ENCODE measurements at places on chromosomes 2 and 18.
A peak's percentile ranks its signal among the peaks of the same experiment; 100 is the strongest.

- no peak for DNase-seq
Observed at GRCh38 chr2:29583104-29583503, 338.3 kb downstream of the ALK start.

DNA sequence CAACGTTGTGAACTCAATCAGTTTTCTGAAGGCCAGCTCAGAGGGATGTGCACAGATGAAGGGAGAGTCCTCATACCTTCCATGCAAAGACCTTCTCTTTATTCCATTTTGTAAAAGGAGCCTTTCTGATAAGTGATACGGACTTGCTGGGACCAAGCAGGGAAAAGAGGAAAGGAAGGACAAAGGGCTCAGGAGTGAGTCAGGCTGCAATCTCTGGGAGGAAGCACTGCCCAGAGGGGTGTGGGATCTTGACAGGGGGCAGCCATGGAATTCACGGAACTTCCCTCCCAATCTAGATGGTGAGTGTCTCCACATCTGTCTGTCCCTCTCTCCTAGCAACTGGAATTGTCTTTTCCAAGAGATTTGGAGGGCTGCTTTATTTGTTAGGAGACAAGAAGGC lies 281.4 kb upstream of the CELF4 start:
- DNase-seq: no peak

- DNase-seq: no peak
Observed at GRCh38 chr2:241103176-241103595, 1.1 kb upstream of the MTERF4 start.

- DNase-seq: no peak
Observed at GRCh38 chr2:185373229-185373628, 365.4 kb upstream of the FSIP2 start.

- no peak for DNase-seq
Observed at GRCh38 chr2:85143463-85144082, 10.4 kb downstream of the TCF7L1 start.

DNA sequence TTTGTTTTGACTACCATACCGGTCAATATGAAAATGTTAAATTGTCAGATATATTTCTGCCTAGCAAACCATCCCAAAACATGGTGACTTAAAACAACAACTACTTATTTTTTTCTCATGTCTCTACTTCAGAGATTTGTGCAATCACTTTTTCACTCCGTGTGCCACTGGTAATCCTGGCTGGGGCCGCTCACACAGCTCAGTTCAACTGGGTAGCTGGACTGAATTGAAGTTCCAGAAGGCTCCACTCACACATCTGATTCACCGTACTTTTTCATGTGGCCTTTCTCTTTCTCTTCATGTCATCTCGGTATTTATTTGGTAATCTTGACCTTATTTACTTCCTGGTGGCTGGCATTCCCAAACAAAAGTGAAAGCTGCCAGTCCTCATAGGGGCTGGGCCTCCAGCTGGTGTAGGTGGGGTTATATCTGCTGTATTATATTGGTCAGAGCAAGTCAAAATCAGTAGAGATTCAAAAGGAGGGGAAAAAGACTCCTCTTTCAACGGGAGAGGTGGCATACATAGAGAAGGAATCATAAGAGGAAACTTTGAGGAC lies 513.9 kb upstream of the NXPH2 start:
- no peak for DNase-seq

GRCh38 chr2:100072503-100072902 lies 69.9 kb downstream of the AFF3 start:
- DNase-seq: no peak

GRCh38 chr18:59063300-59063906 lies 76.3 kb upstream of the SEC11C start:
- no peak for DNase-seq

DNA sequence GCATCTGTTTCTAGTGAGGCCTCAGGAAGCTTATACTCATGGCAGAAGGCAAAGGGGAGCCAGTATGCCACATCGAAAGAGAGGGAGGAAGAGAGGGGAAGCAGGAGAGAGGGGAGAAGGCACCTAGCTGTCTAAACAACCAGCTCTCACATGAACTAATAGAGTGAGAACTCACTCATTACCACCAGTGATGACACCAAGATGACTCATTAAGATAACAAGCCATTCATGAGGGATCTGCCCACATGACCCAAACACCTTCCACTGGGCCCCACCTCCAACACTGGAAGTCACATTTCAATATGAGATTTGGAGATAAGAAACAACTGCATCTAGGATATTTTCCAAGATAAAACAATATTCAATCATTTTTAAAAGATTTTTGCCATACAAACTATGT lies 753.9 kb upstream of the ZEB2 start:
- no peak for DNase-seq

DNA sequence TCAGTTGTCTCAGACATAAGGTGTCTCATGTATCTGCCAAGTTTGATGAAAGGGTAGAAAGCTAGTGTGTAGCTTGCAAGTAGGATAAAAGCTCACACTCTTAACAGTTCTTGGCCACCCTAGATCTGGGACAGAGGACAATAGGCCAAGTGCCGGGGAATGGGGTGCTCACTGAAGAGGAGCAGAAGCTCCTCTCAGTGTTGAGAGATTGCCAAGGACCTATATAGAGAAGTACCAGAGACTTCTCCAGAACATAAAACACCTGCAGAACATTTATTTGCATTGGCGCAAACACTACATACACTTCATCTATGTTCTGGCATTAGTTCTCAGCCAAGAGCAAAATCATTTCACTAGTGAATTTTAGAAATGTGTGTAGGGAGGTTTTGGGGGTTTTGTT lies 2.9 kb upstream of the GTF3C3 start:
- no peak for DNase-seq

- no peak for DNase-seq
Observed at GRCh38 chr18:46754188-46754587, 2.7 kb downstream of the ST8SIA5 start.

DNA sequence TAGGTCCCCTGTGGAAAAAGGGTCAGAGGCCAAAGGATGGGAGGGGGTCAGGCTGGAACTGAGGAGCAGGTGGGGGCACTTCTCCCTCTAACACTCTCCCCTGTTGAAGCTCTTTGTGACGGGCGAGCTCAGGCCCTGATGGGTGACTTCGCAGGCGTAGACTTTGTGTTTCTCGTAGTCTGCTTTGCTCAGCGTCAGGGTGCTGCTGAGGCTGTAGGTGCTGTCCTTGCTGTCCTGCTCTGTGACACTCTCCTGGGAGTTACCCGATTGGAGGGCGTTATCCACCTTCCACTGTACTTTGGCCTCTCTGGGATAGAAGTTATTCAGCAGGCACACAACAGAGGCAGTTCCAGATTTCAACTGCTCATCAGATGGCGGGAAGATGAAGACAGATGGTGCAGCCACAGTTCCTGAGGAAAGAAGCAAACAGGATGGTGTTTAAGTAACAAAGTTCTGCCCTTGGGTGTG lies 165.8 kb downstream of the RPIA start:
- no peak for DNase-seq

DNA sequence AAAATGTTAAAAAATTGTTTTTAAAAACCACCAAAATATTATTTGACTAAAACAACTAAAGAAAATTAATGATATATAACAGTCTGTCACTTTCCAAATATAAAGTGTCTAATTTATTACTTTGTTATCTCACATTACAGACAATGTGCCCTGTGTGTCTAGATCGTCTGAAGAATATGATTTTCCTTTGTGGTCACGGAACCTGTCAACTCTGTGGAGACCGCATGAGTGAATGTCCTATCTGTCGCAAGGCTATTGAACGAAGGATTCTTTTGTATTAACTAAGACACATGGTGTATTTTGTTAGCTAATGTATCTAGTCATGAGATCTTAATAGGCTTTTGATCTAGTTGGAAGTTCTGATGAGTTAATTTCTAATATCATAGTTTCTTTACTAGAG lies 123.8 kb downstream of the MIB1 start:
- DNase-seq: no peak

GRCh38 chr18:58611395-58612131 lies 17.3 kb downstream of the ALPK2 start:
- DNase-seq: no peak

GRCh38 chr2:226508683-226509082 lies 290.9 kb downstream of the IRS1 start:
- DNase-seq: no peak

DNA sequence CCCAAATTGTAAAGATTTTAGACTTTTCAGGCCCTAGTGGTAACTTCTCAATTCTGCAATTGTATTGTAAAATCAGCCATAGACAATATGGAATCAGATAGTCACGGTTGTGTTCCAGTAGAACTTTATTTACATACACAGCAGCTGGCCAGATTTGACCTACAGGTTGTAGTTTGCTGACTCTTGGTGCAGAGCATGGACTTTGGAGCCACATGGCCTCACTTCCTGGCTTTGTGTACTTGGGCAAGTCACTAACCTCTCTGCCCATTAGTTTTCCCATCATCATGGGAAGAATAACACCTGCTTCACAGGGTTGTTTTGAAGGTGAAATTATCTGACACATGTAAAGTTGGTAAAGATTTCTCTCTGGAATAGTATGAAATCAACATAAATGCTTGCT lies 147.6 kb downstream of the TMEM200C start:
- no peak for DNase-seq

- no peak for DNase-seq
Observed at GRCh38 chr2:213233438-213234330, 50.6 kb upstream of the SPAG16 start.

DNA sequence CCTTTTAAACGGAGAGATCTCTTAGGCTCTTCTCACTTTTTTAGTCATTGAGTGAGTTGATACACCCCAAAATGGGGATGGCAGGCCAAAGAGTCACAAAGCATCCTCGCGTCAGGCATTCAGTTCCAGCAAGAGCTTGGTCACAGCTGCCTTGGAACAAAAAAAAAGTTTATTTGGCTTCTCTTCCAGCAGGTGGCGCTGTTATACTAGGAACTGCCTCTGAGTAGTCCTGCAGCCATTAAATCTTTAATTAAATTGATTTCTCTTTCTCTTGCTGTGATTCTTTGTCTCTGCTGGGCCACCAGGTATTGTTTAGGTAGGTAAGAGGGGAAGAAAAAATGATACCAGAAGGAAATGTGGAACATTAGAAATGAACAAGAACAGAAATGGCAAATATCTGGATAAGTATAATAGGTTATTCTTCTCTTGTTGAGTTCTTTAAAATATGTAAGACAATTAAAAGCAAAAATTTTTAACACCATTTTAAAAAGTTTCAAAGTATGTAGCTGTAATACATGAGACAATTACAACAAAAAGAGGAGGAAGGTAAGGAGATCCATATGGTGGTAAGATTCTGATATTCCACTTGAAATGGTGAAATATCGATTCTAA lies 175.1 kb downstream of the GALNT1 start:
- peak; percentile 31 for DNase-seq

DNA sequence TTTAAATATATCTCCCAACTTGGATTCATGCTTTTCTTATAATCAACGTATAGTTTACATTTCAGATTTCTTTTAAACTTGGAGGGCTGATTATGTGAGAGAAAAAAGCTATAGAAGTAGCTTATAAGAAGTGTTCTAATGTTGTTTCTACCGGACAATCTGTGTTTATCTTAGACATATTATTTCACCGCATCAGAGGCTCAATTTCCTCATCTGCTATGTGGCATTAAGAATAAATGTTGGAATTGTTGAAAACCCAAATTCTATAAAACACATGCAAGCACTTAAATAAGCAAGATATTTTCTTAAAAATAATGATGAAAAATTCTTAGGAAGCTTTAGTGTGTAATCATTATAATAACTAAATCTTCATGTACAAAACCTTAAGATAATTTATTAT lies 407.9 kb downstream of the HRH4 start:
- DNase-seq: no peak

GRCh38 chr2:25957743-25958142 lies 24.6 kb downstream of the KIF3C start:
- DNase-seq: no peak

GRCh38 chr2:43251171-43251731 lies 24.8 kb upstream of the ZFP36L2 start:
- DNase-seq: no peak

DNA sequence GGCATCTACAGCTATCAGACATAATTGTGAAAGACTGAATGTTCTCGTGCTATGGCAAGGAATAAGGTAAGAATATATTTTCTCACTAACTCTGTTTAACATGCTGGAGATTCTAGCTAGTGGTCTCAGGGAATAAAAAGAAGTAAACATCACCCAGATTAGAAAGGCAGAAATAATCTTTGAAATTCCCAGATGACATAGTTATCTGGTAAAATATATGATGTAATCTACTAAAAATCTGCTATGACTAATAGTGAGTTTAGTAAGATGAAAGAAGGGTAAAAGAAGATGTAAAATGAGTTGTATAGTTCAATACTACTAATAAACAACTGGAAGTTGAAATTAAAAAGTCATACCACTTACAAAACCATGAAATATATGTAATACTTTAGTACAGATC lies 134.2 kb downstream of the DSC3 start:
- no peak for DNase-seq

GRCh38 chr18:159037-159652 lies 788 bp downstream of the USP14 start:
- DNase-seq: no peak

DNA sequence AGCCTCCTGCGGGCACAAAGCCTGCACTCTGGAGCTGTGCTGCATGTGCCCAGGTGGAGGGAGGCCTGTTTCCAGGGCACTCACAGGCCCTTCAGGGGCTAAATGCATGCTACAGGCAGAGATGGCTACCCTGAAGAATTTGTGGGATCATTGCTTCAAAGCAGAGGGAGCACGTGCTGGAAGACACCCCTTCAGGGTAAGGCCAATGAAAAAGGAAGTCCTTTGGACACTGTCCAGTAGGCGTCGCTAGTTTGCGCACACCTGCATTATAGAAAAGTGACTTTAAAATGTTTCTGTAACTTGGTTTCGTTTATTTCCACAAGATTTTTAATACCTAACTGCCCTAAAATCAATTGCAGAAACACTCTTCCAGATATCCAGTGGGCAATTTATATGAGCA lies 325.3 kb downstream of the ZNF516 start:
- DNase-seq: no peak

DNA sequence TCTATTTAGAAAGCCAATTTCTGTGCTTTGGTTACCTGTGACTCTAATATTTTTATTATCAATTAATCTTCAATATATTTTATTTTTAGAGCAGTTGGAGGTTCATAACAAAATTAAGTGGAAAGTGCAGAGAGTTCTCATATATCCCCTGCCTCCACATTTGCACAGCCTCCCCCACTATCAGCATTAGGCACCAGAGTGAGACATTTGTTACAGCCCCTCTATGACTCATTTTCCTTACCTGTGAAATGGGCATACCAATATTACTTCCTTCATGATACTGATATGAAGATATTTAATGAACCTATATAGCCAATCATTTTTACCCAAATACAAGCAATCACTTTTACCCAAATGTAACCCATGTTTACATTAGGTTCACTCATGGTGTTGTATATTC lies 34.0 kb upstream of the CYTIP start:
- no peak for DNase-seq

DNA sequence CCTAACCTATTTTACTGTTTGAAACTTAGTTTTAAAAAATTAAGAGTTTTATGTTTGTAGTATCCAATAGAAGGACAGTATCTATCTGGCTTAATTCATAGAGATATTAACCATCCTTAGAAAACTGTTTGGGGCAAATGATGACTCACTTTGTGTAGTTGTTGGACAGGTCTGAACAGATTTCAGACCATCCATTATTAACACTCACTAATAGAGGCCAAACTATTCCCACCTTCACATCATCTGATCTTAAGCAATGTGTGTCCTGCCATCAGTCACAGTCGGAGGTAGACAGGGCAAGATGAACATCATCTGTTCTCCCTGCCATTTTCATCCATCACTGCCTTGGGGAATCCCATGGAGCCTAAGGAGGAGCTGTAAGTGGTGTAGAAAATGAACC lies 164.6 kb upstream of the DCC start:
- no peak for DNase-seq

Measured in stimulated activated CD4-positive, alpha-beta T cell treated with anti-CD3 and anti-CD28 coated beads, TNF-alpha, amount 100 ng/mL, for 48 hours (primary cell).